ENCODE measurements at places on chromosomes 13 and 19.

DNA sequence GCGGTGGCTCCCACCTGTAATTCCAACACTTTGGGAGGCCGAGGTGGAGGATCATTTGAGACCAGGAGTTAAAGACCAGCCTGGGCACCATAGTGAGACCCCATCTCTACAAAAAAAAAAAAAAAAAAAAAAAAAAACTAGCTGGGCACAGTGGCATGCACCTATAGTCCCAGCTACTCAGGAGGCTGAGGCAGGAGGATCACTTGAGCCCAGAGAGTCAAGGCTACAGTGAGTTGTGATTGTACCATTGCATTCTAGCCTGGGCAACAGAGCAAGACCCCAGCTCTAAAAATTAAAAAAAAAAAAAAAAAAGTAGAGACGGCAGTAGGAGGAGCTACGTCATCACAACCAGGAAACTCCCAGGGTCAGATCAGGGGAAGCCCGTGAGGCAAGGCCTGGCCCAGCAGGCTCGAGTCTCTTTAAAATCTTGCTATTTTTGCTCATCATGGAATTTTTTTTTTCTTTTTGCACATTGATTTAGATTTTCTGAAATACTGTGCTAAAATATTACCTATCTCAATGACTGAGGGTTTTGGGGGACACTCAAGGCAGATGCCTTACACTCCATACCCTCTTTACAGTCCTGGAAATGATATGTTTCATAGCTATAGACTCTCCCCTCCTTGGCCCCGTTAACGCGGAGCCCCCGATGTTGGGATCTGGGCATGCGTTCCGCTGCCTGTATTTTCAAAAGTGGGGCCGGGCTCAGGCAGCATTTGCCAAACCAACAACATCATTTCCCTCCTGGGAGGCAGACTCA lies 44.4 kb upstream of the USE1 start:
- no peak for DNase-seq

- DNase-seq = no peak
Measured at GRCh38 chr19:36501973-36502372, 12.6 kb upstream of the ZNF566 start.

DNA sequence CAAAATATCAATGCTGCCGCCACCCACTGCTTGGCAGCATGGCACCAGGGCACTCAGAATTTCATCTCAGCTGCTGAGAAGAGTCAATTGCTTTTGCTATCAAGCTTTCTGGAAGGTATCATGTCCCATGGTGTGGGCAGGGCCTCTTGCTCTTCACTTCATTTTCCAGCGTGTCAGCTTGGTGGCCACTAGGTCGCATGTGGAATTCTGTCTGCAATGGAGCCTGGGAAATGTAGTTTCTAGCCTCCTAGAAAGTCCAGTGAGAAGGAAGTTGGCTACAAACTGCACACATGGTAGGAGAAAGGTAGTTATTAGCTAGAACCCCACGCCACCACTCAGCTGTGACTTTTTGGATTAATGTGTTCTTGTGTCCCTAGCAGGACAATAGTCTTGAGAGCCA lies 105.3 kb downstream of the MYO16 start:
- no peak for DNase-seq

DNA sequence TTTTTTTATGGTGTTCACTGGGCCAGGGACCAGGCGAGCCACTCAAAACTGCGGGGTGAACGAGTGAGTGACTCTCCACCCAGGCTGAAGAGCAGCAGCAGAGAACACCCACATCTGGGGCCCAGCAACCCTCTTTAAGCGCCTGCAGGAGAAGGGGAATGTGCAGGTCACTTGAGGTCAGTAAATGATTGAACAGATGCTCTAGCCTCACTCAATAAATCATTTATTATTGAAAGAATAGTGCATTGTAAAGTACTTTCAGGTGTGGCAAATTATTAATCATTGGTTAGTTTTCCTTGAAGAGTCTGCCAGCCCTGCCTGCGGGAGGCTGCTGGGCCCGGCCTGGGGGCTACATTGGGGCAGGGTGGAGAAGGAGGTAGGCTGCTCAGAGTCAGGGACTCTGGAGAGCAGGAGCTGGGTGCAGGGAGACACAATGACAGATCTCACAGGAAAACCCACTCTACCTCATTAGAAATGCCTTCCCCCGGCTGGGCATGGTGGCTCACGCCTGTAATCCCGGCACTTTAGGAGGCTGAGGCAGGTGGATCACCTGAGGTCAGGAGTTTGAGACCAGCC lies 42.5 kb downstream of the ABCC4 start:
- DNase-seq = no peak

GRCh38 chr13:76293751-76294150 lies 592.5 kb downstream of the KCTD12 start:
- no peak for DNase-seq

- DNase-seq = no peak
Measured at GRCh38 chr13:27842571-27842970, 50.3 kb downstream of the GSX1 start.

GRCh38 chr13:109288151-109288709 lies 498.2 kb downstream of the IRS2 start:
- DNase-seq = no peak

DNA sequence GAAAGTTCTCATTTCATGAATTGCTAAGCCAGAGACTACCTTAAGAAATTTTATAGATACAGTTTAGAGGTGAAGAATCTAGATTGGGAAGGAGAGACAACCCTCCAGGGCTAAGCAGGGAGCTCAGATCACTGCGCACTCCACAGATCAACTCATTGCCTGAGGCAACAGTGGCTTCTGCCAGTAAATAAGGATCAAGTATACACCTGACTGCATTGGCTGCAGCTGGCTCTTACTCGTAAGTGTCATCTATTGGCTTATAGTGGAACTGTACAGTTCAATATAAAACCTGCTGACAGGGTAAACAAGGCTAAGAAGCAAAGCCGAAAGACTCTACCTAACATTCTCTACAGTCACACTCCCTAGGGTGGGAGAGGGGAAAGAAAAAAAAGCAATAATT lies 18.0 kb upstream of the C1QTNF9B start:
- no peak for DNase-seq

Data from hepatic stellate cell (primary cell).